ENCODE measurements at places on chromosomes 3 and 15. TPM values are rescaled to one million over a fixed set of nuclear protein-coding genes. Genes with fewer than 3 reads are reported as not detected.

GRCh38 chr3:195421400-195421799 lies 21.4 kb downstream of the ACAP2 start:
- H3K4me3 ChIP-seq: no peak overlapping the region
- H3K36me3 ChIP-seq: peaks cover 10% of the 10 kb centered on the region
- no peak overlapping the region for H3K27ac ChIP-seq
- peaks cover 20% of the 10 kb centered on the region for H3K4me1 ChIP-seq
- no peak for DNase-seq

DNA sequence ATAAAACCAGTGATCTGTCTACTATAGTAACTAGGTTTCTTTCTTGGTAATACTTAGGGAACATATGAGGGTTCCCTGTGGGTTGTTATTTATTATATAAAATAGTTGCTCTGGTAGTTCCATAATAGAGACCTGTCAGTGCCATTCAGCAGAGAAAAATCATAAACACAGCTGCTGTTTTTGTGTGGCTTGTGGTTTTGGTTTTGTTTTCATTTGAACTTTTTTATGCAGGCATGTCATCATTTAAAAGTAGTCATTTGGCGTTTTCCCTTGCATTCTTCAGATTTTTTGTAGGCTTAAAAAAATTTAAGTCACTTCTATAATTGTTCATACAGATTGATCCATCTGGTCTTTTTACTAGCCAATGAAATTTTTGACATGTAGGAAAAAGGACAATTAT lies 47.9 kb downstream of the PIK3CA start:
- no peaks in the 10 kb centered on the region for H3K27me3 ChIP-seq
- H3K36me3 ChIP-seq: peaks cover 15% of the 10 kb centered on the region
- H3K27ac ChIP-seq: no peak overlapping the region
- DNase-seq: peak; percentile 39

DNA sequence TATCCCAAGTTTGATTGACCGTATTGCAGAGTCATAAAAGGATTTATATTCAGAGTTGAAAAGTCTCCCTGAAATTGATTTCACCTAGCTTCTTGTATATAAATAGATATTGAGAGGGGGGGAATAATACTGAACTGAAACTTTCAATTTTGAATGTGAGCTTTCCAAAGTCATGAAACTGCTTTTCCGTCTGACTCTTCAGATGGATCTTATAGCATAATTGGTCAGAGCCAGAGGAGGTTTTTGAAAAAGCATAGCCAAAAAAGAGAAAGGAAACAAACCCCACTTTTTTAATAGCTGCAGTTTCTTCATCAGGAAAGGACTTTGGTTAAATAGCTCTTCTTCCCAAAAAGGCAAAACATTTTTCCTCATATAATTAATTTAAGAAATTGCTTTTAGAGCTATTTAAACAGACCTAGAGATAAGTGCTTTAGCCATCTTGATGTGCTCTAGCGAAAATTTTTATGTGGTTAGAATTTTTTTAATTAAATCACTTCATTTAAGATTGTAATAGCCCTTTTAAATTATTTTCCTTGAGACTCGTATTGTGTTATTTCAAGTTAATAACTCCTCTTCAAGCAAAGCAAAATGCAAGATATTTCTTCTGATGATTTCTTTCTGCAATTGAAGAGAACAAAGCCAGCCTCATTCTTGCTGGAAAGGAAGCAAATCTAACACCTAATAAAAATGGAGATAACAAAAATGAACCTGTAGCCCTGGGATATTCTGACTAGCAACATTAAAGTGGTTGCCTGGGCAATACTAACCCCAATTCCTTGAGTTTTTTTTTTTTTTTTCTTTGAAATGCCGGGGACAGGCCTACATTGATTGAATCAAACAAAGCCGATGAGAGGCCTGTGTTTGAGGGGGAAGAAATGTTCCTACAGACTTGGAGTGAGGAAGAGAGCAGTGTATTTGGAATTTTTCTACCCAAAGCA lies 173.6 kb downstream of the PTPRG start:
- no peak for DNase-seq
- H3K4me1 ChIP-seq: no peaks in the 10 kb centered on the region
- no peaks in the 10 kb centered on the region for H3K36me3 ChIP-seq
- no peaks in the 10 kb centered on the region for H3K27me3 ChIP-seq

DNA sequence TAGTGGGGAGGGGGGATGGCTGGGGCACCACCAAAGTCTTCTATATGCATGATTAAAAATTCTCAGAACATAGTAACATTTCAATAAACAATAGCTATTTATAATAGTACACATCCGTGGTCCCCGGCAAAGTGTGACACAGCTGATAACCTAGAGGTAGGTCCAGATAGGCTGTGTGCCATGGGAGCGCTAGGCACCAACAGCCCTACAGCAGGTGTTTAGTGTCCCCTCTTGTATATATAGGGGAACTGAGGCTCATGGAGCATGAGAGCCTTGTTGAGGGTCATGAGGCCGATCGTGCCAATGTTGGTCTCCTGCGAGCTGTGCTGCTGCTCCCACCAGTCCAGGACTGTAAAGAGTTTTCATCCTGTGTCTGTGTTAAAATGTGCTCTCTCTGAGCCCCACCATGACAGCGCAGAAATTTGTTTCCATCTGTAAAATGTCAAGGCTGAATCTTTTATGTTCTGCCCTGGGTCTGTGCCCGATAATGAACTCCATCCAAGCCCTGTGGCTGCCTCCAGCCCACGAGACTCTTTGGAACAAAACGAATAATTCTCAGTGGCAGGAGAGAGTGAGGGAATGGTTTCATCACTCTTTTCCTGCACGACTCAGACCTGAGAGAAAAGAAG lies 14.5 kb downstream of the TMEM158 start:
- H3K4me1 ChIP-seq: peaks cover 39% of the 10 kb centered on the region
- H3K4me3 ChIP-seq: no peak overlapping the region
- H3K27ac ChIP-seq: no peak overlapping the region
- H3K36me3 ChIP-seq: no peaks in the 10 kb centered on the region
- peaks cover 32% of the 10 kb centered on the region for H3K27me3 ChIP-seq

GP9 gene
- total RNA-seq: not detected

MB21D2 gene
- 7.2 TPM for total RNA-seq

Data from activated CD8-positive, alpha-beta T cell treated with anti-CD3 and anti-CD28 coated beads, Interleukin-2, amount 10 ng/mL, durations not matched to agents 7 days and 5 days (primary cell).